ENCODE measurements at places on chromosomes 7 and 10. TPM values are rescaled to one million over a fixed set of nuclear protein-coding genes. Genes with fewer than 3 reads are reported as not detected.

CYP2E1 gene
- total RNA-seq = 0.36 TPM

SERPINE1 gene
- total RNA-seq = 1,441 TPM

TNPO3 gene
- 77.2 TPM for total RNA-seq

PILRB gene
- 3.3 TPM for total RNA-seq

GRCh38 chr10:84683980-84684740, 355.8 kb downstream of the CCSER2 start:
- H3K36me3 ChIP-seq = no peaks in the 10 kb centered on the region
- no peak overlapping the region for H3K27ac ChIP-seq
- no peak for DNase-seq
- H3K4me1 ChIP-seq = no peaks in the 10 kb centered on the region
- no peaks in the 10 kb centered on the region for H3K27me3 ChIP-seq

GRCh38 chr10:61120805-61121204, 176.8 kb upstream of the RHOBTB1 start:
- H3K4me3 ChIP-seq = no peak overlapping the region
- no peak overlapping the region for H3K27ac ChIP-seq
- DNase-seq = no peak
- H3K4me1 ChIP-seq = no peaks in the 10 kb centered on the region
- H3K36me3 ChIP-seq = no peaks in the 10 kb centered on the region
- H3K27me3 ChIP-seq = no peaks in the 10 kb centered on the region

GRCh38 chr10:18350340-18350739, 210.1 kb downstream of the CACNB2 start:
- H3K27me3 ChIP-seq = no peaks in the 10 kb centered on the region
- no peaks in the 10 kb centered on the region for H3K4me1 ChIP-seq
- no peak for DNase-seq
- H3K4me3 ChIP-seq = no peak overlapping the region

GRCh38 chr10:14332903-14333302, 2.2 kb upstream of the FRMD4A start:
- H3K36me3 ChIP-seq = no peaks in the 10 kb centered on the region
- no peak overlapping the region for H3K4me3 ChIP-seq
- H3K4me1 ChIP-seq = no peaks in the 10 kb centered on the region
- no peak overlapping the region for H3K27ac ChIP-seq
- peaks cover 60% of the 10 kb centered on the region for H3K27me3 ChIP-seq
- no peak for DNase-seq

All from IMR-90 (cell line).